RKO (cell line): ENCODE measurements at places on chromosomes 6 and 20.

GRCh38 chr6:165543781-165544180 lies 119.3 kb downstream of the PDE10A start:
- DNase-seq, result no peak

DNA sequence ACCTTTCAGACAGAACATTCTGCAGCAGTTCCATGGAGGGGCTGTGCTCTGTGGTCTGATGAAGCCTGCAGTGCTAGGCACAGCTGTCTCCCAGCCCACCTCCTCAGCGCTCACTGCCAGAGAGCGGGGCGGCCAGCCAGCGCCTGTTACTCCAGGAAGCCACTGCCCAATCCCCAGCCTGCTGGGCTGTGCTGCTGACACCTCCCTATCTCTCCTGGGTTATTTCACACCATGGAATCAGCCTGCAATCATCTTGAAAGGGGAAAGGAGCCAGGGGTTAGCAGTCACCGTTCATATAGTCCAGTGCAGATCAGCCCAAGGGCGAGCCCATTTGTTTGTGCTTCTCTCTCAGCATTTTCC lies 46.3 kb upstream of the NHSL1 start:
- DNase-seq, result no peak

DNA sequence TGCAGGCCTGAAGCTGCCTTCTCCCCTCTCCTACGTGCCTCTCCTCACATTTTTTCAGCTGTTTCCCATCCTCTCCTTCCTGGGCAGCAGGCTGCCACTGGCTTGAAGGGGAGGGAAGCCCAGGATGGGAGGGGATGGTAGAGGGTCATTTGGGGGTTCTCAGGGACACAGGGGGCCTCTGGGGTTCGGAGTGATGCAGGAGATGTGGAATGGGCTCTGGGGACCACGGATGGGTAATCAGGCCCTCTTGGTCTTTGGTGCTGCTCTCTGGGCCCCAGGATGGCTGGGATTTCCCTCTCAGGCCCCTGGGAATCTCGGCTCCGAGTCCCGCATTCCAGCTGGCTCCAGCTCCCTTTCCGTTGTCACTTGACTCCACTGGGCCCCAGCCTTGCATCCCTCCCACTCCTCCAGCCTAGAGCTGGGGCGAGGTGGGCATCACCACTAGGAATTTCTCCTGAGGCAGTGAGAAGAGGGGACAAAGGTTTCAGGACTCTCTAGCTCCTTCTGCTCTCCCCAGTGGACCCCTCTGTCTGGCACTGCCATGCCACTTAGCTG lies 2.0 kb upstream of the DDR1 start:
- DNase-seq, result no peak

DNA sequence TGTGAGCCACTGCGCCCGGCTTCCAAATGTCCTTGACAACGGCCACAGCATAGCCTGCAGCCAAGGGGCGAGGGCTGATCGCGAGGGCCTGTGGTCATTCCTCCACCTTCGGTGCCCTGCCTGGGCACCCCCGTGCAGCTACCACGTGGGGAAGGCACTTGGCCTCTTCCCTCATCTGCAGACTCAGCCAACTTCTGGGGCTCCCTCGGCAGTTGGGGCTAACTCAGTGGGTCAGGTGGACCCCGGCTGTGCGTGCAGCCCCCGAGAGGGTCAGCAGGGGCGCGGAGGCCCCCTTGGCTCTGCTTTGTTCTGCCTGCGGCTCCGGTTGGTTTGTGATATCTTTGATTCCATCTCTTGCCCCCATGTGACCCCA lies 52.9 kb upstream of the BHLHE23 start:
- no peak for DNase-seq
